ENCODE measurements at places on chromosomes 12 and 14.

- no peak for DNase-seq
These were observed 1918.5 kb upstream of the FLRT2 start for GRCh38 chr14:83611491-83611890.

DNA sequence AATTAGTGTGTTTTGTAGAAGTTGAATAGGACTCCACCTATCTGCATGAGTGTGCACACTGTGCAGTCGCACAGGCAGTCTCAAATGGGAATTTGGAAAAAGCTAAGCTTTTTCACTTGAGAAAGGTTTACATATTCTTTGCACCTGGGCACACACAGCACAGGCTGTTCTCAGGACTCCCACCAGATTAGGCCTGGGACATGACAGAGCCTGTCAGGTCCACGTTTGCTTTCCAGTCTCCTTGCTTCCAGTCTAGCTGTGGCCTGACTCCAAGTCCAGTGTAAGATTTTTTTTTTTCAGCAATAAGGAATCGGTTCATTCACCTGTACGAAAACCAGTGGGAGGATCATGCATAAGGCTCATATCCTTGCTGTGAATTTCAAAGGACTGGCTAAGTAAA, 181.3 kb downstream of the ZFP36L1 start:
- DNase-seq: no peak

- no peak for DNase-seq
These were observed 151.1 kb downstream of the NUAK1 start for GRCh38 chr12:105987685-105988035.

DNA sequence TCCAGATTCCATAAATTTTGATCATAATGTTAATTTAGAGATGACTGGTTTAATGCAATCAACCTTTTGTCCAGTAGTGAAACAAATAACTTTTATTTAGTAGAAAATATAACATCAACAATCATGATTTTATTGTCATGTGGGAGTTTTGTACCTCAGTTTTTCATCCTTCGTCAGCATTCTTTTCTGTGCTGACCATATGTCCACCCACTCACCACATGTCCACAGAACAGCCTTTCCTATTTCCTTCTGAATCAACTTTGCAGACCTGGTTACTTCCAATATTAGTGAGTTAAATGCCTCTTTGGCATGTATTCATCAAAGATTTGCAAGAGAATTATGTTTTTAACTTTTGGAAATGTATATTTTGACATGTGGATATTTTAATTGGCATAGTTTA, 36.8 kb upstream of the CNTN1 start:
- no peak for DNase-seq

DNA sequence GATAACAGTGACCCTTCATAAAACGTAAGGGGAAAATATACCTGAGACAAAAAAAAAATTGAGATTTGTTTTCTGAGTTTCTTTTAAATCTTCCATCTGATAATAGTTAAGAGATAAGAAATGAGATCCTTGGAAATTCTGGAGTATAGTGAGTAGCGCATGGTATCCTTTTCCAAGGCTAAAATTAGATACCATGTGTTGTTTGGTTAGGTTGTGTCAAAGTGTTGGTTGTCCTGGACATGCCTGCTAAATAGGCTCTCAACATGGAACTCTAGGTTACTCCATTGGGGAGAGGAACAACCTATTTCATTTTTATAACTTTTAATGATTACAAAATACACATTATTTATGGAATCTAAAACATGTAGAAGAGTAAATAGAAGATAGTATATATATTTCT, 14.8 kb downstream of the PYGL start:
- DNase-seq: no peak

- DNase-seq: no peak
These were observed 18.5 kb downstream of the SLC38A6 start for GRCh38 chr14:60999536-60999935.

DNA sequence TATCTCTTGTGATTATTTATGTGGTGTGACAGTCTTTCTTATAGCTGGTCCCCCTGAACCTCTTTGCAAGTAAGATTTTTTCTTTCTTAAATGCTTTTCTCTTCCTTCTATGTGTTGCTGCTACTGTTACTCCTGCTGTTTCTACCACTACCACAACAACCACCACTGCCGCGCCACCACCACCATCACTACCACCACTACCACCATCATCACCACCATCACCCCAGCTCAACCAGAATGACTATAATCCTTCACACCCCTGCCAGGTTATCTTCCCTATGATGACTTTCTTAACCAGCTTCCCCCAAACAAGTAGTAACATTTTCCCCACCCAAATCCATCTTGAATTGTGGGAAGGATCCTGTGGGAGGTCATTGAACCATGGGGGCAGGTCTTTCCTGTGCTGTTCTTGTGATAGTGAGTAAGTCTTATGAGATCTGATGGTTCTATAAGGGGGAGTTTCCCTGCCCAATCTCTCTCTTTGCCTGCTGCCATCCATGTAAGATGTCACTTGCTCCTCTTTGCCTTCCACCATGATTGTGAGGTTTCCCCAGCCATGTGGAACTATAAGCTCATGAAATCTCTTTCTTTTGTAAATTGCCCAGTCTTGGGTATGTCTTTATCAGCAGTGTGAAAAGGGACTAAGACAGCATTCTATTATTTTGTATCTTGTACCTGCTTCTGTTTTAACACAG, 52.2 kb downstream of the CHST11 start:
- DNase-seq: no peak

GRCh38 chr12:48787791-48788523, 932 bp downstream of the ADCY6 start:
- DNase-seq: no peak

- DNase-seq: peak; percentile 86
These were observed at the start of gene CRACR2A for GRCh38 chr12:3752741-3753486. Gene CRACR2A, minus strand, starts transcription at chr12:3753109. Its CDS starts 56,110 bp downstream, at chr12:3696999.

GRCh38 chr12:108337235-108338223, 1.6 kb downstream of the CMKLR1 start:
- DNase-seq: no peak

DNA sequence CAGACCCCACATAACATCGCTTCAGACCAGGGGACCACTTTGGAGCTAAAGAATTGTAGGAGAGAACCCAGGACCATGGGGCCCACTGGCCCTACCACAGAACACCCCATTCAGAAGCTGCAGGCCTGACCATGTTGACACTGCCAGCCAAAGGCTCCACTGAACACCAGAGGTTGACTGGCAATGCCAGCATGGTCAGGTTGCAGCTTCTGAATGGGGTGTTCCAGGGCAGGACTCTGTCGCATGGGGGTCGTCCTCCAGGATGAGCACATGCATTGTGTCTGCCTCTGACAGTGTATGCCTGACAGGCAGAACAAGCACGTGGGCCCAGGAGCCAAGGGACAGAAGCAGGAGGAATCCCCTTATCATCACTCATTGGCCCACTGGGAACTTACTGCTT, 34.1 kb downstream of the DIO3 start:
- DNase-seq: no peak

Data from nephron progenitor cell (in vitro differentiated cells).